ENCODE measurements at places on chromosomes 4 and X.

GRCh38 chr4:85548116-85548515 is 73.2 kb downstream of the ARHGAP24 start:
- no peak for DNase-seq

GRCh38 chr4:151664289-151664688 is 96.5 kb downstream of the GATB start:
- no peak for DNase-seq

GRCh38 chr4:89509708-89510281 is 202.2 kb upstream of the GPRIN3 start:
- no peak for DNase-seq

GRCh38 chr4:19486400-19486799 is 765.3 kb upstream of the SLIT2 start:
- DNase-seq: no peak

- no peak for DNase-seq
These were observed 450.8 kb upstream of the BOD1L1 start for GRCh38 chr4:14078326-14078725.

- DNase-seq: no peak
These were observed 203.1 kb downstream of the BCOR start for GRCh38 chrX:39894683-39895082.

GRCh38 chr4:188551156-188551555 is 411.9 kb downstream of the TRIML1 start:
- no peak for DNase-seq

DNA sequence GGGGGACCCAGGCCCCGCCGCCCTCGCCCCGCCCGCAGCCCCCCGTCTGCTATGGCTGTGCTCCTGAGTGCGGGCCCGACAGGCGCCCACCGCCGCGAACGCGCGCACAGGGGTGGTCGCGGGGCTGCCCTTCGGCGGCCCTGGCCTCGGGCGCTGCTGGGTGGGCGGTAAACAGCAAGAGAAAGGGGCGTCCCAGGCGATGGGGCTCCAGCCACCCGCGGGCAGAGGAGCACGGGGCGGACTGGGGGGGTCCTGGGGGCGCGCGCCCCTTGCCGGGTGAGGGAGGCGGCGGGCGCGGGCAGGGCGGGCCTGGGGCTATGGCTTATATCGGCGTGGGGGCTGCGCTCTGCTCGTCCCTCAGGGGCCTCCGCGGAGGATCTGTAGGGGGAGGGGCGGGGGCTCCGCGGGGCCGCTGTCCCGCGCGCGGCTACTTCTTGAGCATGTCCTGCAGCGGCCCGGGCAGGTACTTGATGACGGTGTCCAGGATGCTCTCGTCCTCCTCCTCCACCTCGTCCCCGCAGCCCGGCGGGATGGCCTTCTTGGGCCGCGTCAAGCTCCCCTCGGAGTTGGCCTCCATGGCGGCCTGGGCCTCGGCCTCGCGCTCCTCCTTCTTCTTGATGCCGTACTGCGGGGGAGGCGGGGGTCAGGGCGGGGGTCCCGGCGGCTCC is 39.7 kb downstream of the CPLX1 start:
- DNase-seq: no peak

- DNase-seq: no peak
These were observed 22.2 kb downstream of the MAML3 start for GRCh38 chr4:140131675-140132229.
